Activated CD4-positive, alpha-beta T cell treated with anti-CD3 and anti-CD28 coated beads, Interleukin-2, amount 50 U/mL, for 24 hours (primary cell): ENCODE measurements at places on chromosomes 2 and 18.
A peak's percentile ranks its signal among the peaks of the same experiment; 100 is the strongest.

DNA sequence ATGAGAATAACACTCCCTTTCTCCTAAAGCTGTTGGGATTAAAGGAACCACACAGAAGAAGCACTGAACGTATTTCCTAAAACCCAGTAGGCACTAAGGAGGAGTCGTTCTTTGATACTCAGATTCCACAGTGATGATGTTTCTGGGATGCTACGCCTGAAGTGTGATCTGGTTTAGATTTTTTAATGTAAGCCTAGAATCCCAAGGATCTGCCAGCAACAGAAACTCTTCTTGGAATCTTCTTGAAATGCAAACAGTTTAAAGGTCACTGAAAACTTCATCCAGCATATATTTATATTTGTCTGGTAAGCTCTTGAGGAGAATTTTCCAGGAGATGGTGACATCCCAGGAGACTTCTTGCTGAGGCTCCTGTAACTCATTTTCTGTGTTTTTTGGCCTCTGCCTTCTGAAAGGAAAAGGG, 247.6 kb upstream of the TRIB2 start:
- no peak for DNase-seq

- DNase-seq: no peak
These were observed 153.9 kb downstream of the RNF144A start for GRCh38 chr2:7071154-7071553.

- no peak for DNase-seq
These were observed 25.4 kb upstream of the SCN7A start for GRCh38 chr2:166519391-166519962.

DNA sequence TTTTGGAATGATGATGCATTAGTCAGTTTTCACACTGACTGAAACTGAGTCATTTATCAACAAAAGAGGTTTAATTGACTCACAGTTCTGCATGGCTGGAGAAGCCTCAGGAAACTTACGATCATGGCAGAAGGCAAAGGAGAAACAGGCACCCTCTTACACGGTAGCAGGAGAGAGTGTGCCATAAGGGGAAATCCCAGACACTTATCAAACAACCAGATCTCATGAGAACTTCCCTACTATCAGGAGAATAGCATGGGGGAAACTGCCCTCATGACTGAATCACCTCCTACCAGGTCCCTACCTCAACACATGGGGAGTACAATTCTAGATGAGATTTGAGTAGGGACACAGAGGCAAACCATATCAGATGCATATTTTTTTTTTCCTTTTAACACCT, 504.5 kb upstream of the VRK2 start:
- no peak for DNase-seq

DNA sequence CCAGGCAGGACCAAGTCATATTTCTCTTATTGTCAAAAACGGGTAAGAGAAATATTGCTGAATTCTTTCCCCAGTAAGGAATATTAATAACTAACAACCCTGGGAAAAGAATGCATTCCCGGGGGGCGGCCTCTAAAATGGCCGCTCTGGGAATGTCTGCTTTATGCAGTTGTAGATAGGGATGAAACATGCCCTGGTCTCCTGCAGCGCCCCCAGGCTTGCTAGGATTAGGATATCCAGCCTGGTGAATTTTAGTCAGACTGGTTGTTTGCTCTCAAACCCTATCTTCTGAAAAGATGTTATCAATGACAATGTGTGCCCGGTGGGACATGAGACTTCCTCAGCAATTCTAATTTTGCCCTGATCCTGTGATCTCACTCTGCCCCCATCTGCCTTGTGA, 448.1 kb downstream of the PTH2R start:
- no peak for DNase-seq

- no peak for DNase-seq
These were observed 73.5 kb downstream of the FIGN start for GRCh38 chr2:163662141-163662780.

- DNase-seq: no peak
These were observed 107.3 kb downstream of the CPS1 start for GRCh38 chr2:210663631-210664089.

DNA sequence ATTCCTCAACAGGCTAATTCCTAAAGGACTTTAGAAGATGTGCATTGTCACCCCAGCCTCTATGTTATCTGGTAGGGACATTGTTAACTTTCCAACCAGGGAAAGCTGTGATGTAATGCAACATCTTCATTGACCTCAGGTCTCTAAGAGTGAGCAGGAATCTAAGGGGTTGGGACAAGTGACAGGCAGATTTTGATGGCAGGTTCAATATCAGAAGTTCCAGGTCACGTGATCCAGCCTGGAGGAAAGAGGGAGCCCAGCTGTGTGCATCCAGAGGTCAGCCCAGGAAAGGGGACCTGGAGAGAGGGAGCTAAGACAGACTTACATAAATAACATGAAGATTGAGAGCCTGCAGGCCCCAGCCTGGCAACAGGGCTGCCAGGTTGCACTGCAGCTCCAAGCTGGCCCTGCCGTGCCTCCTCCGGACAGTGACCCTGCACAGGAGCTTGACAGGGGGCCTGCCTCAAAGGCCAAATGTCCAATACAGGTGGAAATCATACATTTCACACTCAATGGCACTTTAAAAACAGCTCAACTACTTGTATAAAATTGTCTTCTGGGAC, 262.2 kb upstream of the MGAT5 start:
- no peak for DNase-seq

- DNase-seq: no peak
These were observed 486.4 kb downstream of the BCL11A start for GRCh38 chr2:60067006-60067405.

DNA sequence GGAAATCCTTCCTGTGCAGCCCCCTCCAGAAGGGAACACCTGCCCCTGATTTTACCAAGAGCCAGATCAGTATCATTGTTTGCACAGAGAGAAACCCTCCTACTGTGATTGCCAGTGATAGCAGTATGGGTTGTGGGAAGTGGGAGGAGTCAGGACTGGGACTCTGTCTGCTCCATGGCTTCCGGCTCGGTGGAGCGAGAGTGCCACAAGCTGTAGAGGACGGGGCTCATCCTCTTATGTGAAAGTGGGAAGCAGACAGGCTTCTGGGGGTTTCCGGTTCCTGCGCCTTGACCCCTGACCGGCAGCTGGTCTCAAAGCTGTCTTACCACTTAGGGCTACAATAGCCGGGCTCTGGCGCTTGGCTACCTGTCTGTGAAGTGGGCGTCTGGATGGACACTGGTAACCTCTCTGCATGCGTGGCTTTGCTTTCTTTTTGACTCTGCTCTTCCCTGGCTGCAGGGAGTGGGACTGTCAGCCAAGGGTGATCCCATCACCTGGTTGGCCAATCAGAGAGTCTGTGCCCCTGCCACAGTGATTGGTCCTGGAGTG, 79.7 kb downstream of the BCL2L11 start:
- no peak for DNase-seq

DNA sequence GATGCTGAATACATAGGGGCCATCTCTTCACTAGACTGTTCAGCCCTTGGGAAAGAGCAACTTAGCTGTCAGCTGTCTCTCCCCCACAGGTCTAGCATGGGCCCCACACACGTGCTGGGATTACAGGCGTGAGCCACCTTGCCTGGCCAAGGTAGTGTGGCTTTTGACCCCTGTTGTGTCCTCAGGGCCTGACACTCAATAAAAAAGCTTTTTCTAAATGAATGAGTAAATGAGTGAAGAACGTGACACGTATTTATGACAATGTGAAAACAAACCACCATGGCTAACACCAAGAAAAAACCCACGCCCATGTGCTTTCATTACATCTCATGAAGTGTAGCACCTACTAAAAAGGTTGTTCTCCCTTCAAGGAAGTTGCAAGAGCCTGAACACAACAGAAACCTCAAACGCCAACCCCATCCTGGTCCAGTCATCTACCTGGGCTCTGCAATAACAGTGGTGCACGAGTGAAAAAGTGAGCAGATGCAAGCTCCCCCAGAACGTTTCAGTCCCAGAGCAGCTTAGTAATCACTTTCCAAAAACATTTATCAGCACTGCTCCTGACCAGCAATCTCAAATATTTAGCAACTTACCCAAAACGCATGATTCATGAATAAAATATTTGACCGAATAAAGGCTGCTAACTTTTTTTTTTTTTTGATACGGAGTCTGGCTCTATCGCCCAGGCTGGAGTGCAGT, 3.4 kb downstream of the WDFY1 start:
- peak; percentile 45 for DNase-seq

DNA sequence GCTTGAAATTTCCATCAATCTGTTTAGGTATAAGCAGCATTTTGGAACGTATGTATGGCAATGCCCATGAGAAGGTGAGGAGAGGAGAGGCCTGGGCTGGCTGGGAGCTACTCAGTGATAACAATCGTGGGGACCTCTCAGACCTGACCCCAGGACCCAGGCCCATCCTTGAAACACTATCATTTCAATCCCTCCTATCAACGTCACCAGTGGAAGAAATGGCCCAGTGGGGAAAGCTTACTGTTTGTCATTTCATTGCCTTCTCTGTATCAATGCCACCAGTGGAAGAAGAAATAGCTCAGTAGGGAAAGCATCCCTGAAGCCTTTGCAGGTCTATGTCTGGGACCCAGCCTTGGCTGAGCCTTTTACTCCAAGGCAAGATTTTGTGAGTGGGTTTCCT, 44.8 kb downstream of the ASB18 start:
- no peak for DNase-seq

DNA sequence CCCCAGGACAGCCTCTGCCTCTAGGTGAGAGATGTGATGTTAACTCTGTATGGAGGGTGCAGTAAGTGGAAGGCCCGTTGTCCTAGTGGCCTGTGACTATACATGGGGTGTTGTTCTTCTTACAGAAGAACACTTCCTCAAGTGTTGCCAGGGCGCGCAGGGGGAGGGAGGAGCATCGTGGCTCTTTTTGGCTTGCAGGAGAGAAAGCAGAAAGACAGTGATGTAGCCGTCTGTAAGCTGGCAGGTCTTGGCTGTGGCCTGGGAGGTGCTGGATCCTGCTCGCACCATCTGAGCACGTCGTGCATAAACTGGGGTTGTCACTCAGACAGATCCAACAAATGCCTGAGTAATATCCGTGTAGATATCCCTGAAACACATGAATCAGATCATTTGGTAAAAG, 44.3 kb downstream of the ZNF236 start:
- no peak for DNase-seq

GRCh38 chr2:209525834-209526281, 102.0 kb downstream of the MAP2 start:
- no peak for DNase-seq

DNA sequence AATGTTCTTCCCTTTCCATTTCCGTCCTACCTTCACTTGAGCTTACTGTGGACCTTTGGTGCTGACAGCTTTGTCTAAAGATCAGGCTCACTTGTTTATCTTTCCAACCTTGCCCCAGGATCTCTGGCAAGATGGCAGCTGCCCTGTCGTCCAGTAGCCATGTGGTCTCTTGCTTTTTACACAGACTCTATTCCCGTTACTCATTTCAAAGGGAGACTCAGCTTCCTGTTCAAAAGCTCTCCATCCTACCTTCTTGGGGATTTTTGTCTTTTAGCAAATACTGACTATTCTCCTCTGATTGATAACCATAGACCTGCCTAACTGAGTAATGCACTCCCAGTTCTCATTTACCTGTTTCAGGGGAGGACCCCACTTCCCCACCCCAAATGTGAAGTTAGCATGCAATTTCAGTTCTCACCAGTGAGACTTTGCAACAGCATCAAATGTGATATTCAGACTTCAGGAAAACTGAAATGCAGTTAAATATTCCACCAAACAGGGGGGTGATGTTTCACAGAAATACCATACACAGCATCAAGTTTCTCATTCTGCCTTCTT, 184.4 kb downstream of the MYO3B start:
- no peak for DNase-seq

DNA sequence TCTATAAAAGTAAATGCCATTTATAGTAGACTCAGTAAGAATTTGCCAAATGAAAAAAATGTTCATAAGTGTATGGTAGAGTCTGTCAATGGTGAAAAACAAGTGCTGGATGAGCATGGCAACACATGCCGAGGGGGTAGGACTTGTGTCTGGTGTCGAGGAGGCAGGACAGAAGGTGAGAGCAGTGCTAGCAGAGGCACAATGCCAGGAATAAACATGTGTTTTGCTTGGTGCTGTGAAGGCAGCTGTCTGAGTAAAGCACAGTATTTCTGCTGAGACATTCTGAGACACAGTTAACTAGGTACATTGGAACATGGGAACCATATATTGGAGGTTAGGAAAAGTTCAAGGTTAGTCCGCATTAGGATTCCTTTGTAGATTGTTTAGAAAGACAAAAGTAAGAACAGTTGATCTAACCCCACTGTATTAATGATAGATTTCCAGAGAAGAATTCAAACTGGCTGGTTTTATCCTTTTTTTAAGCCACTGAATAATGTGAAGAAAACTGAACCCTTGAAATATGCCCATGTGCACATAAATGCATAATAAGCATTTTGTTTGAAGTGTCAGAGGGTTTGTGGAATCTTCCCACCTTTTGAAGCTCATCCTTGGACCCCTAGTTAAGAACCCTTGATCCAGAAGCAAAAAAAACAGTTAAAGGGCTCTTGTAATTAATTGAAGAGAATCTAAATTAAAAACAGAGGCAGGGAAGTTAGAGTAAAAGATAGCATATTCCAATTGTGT, 7.1 kb downstream of the RBM45 start:
- no peak for DNase-seq

- DNase-seq: peak; percentile 30
These were observed 543 bp downstream of the HADHB start for GRCh38 chr2:26245231-26245732.

DNA sequence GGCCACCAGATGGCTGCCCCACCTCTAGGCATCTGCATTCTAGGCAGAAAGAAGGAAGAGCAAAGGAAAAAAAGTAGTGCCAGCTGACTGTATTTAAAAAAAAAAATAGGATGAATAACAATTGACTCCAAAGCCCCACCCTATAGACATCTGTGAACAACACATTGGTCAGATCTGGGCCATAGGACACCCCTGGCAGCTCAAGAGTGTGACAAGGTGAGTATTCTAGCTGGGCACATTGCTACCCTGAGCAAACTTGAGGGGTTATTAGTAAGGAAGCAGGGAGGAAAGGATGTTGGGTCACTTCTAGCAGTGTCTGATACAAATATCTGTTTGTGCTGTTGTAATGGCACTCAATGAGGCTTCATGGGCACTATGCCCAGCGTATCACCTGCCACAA, 58.6 kb upstream of the NPAS2 start:
- no peak for DNase-seq

DNA sequence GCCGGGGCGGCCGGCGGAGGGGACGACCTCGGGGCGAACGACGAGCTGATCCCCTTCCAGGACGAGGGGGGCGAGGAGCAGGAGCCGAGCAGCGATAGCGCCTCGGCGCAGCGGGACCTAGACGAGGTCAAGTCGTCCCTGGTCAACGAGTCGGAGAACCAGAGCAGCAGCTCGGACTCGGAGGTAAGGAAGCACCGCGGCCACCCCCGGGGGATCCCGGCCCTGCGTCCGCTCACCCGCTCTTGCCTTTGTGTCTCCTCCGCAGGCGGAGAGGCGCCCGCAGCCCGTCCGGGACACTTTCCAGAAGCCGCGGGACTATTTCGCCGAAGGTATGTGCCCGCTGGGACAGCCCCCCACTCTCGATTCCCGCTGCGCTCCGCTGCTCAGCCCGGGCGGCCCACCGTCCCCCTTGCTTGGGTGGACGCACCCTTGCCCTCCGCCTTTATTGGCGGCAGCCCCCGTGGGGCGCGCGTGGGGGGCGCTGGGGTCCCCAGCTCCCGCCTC, 611 bp downstream of the TCF7L1 start:
- DNase-seq: no peak
